ENCODE measurements at places on chromosomes 12 and 14.

DNA sequence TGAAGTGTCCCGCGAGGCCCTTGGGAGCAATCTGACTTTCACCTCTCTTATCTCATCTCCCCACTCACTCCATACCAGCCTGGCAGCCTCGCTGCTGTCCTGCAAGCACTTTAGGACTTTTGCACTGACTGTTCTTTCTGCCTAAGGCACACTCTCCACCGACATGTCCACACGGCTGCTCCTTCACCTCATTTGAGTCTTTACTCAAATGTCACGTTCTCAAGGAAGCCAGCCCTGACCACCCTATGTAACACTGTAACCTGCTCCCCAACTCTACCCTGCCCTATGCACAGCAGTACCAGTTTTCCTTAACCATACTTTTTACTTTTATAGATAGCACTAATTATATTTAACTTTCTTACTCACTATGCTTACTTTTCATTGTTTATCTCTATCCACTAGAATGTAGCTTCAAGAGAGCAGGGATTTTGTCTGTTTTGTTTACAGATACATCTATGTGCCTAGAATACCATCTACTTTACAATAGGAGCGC lies 32.0 kb downstream of the PRKD1 start:
- DNase-seq: no peak

DNA sequence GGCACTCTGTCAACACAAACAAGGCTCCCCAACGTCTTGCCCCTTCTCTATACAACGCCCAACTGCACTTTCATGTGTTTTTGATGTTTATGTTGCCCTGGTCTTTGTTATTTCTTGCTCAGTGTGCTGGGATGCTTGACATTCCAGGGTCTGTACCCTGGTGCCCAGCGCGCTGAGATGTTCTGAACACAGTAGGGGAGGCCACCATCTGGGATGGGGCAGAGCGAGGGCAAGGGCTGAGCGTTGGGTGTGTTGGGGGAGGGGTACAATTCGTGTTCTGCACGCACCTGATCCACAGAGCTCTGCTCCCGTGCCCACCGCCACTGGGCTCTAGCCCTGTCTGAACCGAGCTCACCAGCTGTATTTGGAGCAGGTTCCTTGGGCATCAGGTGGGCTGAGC lies 52.9 kb downstream of the ISCA2 start:
- no peak for DNase-seq

- no peak for DNase-seq
These were observed 89.8 kb downstream of the BTG1 start for GRCh38 chr12:92055877-92056276.

GRCh38 chr12:99498756-99499155 lies 148.8 kb upstream of the GARIN6 start:
- DNase-seq: no peak

GRCh38 chr12:49825360-49825970 lies 2.7 kb downstream of the NCKAP5L start:
- no peak for DNase-seq

GRCh38 chr12:124295431-124296058 lies 652 bp downstream of the RFLNA start:
- DNase-seq: no peak

DNA sequence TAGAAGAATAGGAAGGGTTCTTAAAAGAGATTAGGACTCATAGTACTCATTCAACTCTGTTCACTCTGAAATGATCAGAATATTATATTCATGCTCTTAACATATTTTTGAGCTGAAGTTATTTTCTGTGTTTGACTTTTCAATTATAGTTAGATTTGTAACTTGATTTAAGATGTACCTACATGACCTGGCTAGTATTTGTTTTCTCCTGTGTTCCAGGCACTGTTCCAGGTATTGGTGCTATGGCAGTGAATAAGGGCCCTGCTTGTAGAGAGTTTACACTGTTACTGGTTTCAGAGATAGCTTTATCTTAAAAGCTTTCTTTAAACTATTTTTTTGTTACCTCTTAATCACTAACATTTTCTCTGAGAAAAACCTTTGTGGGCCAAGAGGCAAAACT lies 19.1 kb upstream of the SLC17A8 start:
- DNase-seq: no peak

DNA sequence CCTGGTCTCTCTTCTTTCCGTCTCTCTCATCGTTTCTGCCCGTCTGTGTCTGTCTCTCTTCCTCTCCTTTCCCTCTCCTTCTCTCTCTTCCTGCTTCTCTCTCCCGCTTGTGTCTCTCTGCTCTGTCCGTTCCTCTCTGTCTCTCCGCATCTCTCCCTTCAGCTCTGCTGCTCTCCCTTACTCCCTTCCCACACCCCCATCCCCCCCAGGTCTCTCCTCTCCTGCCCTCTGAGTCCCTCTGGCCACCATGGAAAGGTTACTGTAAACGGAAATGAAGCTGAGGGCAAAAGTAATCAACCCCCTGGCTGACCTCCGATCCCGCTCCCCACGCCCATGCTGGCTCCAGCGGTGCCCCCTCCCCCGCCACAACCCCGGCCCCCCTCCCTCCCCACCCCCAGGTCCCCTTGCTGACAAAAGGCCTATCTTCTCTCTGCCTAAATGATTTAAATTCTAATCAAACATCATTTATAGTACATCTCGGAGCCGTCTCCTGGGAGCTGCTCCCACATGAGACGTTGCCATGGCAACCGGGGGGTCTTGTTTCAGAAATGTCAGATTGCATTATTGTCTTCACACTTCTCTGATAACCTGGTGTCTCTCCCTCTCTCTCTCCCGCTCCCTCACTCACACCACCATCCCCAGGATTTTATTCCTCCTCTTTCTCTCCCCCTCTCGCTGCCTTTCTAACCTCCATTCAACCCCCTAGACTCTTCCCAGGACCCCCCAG lies 203.8 kb downstream of the RBM19 start:
- DNase-seq: no peak

DNA sequence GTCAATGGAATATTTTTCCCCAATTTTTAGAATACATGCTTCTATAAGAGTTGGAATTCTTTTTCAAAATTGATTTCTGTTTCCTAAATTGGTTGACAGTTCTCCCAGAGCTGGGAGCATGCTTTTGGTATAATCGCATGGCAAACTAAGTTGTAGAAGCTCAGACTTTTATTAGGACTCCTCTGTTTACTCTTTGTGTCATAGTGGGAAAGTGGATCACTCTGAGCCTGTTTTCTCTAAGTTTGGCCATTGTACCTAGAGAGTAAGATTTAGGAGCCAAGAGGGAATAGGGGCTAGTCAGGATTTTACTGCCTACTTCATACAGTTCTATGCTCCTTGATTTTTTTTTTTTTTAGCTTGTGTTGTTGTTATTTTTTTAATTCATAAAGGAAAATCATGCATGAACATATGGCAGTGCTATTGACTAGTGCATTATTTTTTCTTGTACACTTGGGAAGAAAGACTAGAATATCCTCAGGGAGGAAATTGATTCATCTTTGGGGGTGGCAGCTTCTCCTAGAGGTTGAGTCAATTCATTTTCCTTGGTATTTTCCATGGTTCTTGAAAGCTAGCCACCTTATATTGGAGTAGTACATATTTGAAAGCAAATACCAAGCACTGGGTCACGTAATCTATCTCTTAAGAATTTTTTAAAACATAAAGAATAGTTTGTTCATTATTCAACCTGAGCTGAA lies 77.7 kb upstream of the TRAF3 start:
- DNase-seq: no peak
